ENCODE measurements at places on chromosomes 6 and 20.

GRCh38 chr6:5553767-5554166 is 292.5 kb downstream of the FARS2 start:
- no peak for ATAC-seq

DNA sequence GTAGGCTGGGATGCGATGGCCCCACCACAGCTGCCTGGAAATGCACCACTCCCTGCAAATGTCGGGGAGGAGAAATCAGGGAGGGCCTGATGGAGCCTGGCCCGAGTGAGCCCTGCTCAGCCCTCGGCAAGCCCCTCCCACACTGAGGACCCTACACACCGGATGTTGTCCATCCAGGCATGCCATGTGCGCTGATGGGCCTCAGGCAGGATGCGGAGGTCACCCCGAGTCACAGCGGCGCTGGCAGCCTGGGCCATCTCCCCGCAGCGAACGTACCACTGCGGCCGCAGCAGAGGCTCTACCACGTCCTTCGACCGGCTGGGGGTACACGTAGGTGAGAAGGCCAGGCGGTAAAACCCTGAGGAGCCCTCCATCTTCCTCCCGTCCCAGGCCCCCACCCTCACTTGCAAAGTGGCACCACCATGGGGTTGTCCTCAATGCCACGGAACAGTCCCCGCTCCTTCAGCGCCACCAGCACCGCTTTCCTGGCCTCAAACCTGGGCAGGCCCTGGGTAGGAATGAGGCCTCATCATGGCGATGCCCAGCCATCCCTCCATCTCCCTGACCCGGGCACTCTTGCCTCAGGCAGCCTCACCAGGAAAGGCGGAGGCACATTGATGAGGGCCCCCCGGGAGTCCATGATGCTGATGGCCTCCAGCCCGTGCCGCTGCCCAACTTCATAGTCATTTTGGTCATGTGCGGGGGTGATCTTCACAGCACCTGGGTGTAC is 5.2 kb upstream of the VWA7 start:
- ATAC-seq = peak; percentile 6

GRCh38 chr6:158329531-158329930 is 17.3 kb downstream of the TULP4 start:
- no peak for ATAC-seq

DNA sequence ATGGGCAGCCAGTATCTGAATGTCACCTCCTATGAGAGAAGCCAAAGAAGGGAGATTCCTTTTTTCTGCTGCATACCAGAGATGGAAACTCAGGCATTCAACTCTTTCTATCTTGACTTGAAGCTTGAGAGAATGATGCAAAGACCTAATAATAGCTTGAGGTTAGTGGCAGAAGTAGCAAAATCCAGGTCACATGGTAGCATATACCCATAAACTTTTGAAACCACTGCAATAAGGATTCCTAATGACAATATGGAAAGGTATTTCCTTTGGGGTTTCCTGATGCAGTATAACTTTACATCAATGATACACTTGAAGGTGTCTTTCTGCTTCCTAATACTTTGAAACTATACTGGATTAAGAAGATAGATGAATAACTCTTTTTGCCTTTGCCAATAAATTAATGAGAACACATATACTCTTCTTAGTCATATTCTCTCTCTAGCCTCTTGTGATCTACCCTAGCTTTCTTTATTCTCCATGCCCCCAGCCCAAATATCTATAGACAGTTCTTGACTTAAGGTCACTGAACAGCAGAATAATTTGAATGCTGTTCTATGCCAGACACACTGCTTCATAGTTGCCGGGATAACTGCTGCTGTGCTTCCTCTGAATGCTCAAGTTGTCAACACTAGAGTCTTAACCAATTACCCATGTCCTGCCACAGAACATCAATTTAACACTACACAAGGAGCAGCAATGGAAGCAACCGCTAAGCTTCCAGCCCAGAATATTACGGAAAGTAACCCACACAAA is 155.5 kb upstream of the SIM1 start:
- ATAC-seq = no peak

DNA sequence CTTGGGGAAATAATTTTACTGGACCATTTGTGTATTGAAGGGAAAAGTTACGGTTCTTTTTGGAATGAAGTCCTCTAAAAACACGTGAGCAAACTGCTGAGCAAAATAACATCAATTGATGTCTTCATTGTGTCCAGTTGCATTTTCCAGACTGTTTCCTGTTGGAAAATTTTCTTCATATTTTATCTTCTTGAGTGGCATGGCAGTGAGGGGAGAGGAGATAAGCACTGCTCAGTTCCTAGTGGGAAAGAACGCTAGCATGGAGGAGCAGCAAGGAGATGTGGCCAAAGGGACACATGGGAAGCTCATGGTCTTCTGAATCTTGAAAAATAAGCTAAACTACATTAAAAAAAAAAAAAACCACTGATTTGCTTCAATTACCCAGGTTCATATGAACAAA is 776.0 kb downstream of the TFAP2A start:
- no peak for ATAC-seq

- ATAC-seq = no peak
These were observed 130.8 kb downstream of the SCAF8 start for GRCh38 chr6:154864066-154864430.

- ATAC-seq = no peak
These were observed 726.6 kb downstream of the RFPL4B start for GRCh38 chr6:113073611-113074191.

DNA sequence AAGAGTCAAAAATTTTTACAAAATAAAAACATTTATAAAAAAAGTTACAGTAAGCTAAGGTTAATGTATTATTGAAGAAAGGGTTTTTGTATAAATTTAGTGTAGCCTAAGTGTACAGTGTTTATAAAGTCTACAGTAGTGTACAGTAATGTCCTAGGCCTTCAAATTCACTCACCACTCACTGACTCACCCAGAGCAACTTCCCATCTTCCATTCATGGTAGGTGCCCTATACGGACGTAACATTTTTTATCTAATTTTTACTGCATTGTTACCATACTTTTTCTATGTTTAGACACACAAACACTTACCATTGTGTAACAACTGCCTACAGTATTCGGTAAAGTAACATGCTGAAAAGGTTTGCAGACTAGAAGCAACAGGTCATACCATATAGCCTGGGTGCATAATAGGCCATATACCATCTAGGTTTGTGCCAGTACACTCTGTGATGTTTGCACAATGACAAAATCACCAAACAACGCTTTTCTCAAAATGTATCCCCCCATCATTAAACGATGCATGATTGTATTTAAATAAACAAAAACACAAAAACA is 6.0 kb downstream of the MTFR2 start:
- ATAC-seq = no peak

GRCh38 chr6:167855825-167856425 is 29.2 kb downstream of the AFDN start:
- ATAC-seq = peak; percentile 66

DNA sequence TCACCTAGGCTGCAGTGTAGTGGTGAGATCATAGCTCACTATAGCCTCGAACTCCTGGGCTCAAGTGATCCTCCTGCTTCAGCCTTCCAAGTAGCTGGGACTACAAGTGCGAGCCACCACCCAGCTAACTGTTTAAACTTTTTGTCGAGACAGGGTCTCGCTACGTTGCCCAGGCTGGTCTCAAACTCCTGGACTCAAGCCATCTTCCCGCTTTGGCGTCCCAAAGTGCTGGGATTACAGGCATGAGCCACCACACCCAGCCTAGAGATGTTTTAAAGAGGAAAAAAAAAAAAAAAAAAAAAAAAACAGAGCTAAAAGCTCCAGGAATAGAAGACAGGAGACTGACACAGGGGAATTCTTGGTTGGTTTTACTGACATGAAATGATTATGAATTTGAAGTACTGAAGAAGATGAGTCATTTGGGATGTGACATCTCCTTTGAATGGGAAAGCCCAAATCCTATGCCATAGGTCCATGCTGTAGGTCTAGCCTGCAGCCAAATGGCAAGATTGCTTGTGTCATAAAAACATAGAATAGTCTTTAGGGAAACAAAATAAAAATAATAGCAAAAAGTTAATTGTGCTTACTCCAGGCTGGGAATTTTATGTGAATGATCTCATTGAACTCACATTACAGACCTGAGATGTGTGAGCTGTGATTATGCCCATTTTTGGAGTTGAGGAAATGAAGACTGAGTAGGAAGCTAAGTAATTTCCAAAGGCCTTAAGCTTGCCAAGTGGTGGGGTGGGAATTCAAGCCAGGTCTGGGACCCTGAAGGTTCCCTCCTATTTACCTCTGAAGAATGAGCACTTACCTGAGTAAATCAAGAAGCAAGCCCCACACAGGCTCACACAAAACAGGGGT is 24.3 kb upstream of the NHSL1 start:
- peak; percentile 21 for ATAC-seq

DNA sequence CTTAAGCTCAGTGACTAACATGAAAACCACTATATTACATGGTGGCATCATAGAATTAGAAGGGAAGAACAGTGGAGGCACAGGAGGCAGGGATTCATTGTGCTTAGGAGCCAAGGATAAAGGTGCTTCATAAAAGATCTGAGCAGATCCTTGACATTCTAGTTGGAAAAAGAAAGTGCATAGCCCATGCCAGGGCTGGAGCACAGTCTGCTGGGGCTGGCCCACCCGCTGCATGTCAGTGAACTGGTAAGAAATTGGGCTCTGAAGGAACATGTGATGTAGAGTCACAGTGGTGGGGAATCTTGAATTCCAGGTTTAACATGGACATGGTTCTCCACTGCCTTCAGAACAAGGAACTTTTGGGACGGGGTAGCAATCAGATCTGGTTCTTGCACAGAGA is 20.4 kb downstream of the MYLIP start:
- ATAC-seq = no peak

- no peak for ATAC-seq
These were observed 618.4 kb downstream of the FRK start for GRCh38 chr6:115442323-115442722.

DNA sequence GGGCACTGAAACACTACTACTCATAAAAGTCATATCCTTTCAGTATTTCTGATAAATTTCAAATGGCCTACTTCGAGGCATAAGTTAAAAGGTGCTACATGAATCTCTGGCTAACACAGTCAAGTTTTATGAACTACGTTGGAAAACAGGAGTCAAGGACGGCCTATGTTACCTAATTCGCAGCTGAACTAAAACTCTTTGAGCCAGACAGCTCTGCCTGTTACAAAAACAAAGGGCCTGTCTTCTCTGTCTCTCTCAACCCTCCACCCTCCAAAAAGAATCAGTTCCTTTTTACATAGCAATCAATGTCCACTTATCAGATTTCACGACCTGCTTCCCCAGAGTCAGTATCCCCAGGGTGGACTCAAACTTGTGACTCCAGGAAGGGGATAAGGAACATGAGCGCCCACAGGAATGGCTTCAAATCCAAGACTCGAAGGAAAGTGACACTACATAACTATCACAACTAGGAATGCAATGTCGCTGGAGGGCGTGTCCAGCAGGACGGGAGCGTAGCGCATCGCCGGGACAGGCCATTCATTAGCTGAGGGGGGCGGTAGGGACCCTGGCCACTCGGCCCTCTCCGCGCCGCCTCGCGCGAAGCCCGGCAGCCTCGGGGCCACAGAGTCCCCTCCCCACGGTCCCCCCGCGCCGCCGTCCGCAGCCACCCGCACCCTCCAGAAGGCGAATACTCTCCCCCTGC is 591 bp downstream of the IBTK start:
- peak; percentile 79 for ATAC-seq
